Neural progenitor cell (in vitro differentiated cells): ENCODE measurements at places on chromosomes 4 and X. TPM values are rescaled to one million over a fixed set of nuclear protein-coding genes. Genes with fewer than 3 reads are reported as not detected.

DNA sequence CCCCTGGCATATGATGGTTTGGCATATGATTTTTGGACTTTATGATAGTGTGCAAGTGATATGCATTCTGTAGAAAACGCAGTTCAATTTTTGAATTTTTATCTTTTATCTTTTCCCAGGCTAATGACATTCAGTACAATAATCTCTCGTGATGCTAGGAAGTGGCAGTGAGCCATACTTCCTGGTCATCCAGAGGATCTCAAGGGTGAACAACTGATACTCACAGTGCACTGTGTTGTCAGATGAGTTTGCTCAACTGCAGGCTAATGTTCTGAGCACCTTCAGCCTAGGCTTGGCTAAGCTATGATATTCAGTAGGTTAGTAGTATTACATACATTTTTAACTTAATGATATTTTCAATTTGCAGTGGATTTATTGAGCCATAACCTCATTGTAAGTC lies 405.3 kb downstream of the PCDH7 start:
- DNase-seq: no peak

DNA sequence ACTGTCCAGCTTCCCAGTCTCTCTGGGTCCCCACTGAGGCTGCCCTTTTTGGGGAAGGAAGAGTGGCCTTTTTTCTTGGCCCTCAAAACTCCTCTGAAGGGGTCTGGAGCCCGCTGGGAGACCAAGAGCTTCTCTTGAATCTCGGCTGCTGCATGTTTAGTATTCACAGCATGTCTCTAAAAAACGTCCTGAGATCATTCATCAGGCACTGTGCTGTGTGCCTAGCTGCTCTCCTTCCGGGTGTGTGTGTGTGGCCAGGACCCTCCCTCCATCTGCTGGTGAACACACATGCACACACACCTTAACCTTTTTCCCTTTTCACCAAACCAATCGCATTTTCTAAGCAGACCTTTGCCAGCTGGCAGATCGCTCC lies 841 bp upstream of the FRMPD3 start:
- DNase-seq: no peak

GRCh38 chrX:134545510-134545909 lies 85.5 kb downstream of the HPRT1 start:
- no peak for DNase-seq

GRCh38 chr4:16865897-16866283 lies 32.6 kb downstream of the LDB2 start:
- DNase-seq: no peak

DNA sequence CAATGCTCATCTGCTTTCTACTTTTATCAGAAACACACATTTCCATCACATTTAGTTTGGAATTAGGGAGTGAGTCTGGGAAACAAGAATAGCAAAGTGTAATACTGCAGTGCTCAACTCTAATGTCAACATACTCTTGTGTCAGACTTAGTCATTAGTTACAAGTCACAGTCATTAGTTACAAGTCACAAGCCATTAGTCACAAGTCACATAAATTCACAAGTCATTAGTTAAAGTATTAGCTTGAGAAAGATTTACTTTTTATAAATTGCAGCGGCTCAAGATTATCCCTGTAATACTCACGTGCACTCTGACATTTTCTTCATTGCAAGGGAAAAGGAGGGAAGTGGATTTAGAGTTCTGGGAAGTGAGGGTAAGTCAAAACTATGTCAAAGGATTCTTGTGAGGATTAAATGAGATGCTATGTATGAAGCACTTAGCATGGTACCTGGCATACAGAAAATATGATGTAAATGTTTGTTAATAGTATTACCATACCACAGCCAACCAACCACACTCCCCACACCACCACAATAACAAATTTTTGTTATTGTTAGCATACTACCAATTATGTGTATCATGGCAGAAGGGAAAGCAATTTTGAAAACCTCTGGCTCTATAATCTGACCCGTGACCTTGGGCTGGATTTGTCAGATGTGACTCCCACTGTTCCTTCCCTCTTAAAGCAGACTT lies 116.6 kb downstream of the ARHGAP24 start:
- DNase-seq: no peak

GRCh38 chr4:154822775-154823174 lies 41.7 kb downstream of the RBM46 start:
- DNase-seq: no peak

SYNPO2 gene
- 0.09 TPM in 2 replicates for total RNA-seq
